A549 (cell line): ENCODE measurements at places on chromosomes 5 and 9. TPM values are rescaled to one million over a fixed set of nuclear protein-coding genes. Genes with fewer than 3 reads are reported as not detected.

DNA sequence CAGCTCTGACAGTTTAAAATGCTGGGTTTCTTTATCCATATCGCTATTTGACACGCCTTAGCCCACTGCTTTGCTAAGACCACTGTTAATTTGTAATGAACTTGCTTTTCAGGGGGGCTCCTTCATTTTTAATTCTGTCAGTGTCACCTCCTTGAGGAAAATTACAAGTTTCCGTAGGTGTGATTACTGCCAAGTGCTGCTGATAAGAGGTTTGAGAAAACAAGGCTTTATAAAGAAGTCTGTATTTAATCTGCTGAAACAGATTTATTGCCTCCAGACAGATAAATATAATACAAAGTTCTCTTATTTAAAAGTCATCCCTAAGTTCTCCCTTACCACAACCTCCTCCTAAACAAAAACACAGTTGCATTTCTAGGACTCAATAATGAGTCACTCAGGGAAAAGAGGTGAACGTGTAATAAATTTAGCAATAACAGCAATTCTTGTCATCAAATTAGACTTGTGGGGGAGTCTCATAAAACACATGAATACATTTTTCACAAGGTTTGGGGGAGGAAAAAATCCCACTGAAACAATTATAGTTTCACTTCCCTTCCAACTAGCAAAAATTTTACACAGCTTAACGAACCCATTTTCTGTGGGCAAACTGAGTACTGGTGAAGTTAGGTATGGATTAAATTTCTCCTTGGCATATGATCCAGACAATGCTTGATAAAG is 72.8 kb downstream of the MAPKAP1 start:
- DNase-seq, result no peak

DNA sequence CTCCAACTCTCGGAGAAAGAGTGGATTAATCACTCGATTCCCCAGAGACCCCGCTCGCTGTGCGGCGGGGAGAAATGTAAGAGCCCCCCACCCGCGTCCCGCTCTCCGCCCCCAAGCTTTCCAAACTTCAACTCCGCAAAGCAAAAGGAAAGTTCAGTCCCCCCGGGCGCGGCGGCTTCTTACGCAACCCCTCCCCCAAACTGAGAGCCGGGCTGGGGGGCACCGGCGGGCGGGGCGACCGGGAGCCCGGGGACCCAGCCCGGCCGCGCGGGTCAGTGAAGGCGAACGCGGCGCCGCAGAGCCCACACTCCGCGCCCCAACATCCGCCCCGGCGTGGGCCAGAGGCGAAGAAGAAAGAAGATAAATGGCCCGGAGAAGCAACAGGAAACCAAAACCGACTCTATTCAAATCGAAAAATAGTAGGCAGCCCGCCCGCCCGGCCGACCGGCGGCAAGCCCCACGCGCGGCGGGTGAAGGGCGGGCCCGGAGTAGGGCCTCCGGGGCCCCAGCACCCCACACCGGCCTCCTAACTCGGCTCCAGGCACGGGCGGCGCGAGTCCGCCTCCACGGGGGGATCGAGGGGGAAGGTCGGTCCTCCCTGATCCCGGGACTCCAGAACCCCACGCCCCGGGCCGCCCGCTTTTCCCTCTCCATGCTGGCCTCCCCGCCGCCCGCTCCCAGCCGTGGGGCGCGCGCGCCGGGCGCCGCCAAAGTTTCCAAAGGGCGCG is 720 bp downstream of the NOTCH1 start:
- no peak for DNase-seq

LRRC19 gene
- polyA plus RNA-seq, result 0.11 TPM in 1 of 3 replicates, not detected in the others

DNA sequence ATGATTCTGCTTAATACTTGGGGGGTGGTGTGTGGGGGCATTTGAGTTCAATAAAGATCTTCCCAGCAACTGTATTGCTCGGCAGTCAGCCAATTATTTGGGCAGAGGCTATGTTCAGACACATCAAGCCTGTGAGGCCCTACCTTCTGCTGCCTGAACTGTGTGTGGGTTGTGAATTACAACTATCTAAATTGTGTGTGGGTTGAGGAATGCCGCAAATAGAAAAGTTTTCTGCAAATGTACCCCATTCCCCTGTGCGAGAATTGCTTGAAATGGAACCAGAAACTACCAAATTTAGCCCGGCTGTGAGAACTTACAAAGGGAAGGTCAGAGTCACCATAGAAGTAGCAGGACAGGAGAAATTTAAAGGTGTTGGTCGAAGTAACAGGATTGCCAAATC is 360.0 kb upstream of the PIK3R1 start:
- DNase-seq, result no peak

- DNase-seq, result no peak
Observed at GRCh38 chr5:177329883-177330282, 18.2 kb upstream of the MXD3 start.

DNA sequence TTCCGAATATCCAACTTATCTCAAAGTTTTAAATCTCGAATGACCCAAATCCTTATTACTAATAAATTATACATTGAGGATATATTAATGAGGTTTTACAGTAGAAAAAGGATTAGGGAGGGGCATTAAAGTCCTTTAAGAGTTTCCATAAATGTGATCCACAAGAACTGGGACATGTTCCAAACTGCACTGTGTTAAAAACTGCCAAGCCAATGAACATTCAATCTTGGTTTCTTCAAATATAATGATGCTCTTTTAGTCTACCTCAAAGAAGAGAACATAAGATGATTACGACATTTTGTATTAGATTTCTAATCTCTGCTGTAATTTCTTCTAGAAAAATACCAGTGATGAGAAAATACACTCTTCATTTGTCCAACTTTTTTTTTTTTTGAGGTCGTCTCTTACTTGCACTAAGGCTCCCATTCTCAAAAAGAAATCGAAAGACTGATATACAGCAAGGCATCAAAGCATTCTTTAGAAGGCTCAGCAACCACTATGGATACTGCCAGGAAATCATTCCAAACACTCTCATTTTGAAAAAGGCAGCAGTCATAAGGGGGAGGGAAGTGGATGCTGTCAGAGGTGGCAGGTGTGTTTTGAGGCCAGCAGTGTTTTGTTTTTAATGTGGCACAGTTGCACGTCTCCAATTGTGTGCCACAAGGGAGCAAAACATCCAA is 1.7 kb downstream of the PTAR1 start:
- no peak for DNase-seq
